ENCODE measurements at places on chromosomes 5 and 9.

DNA sequence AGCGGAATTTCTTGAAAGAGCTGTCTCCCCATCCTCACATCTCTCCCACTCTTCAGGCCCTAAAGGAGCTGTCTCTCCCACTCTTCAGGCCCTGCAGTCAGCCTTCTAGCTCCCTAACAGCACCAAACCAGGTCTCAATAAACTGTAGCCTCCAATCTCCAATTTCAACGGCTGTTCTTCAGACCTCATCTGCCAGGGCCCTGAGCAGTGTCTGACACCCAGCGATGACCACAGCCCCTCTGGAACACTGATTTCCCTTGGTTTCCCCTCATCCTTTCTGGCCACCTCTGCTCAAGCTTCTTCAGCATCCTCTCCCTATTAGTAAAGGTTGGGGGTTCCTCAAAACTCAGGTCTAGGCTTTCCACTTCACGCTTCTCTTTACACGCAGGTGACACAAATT, 1.6 kb upstream of the P4HA2 start:
- DNase-seq: no peak

- no peak for DNase-seq
Observed at GRCh38 chr5:127950707-127951391, 132.7 kb upstream of the SLC12A2 start.

DNA sequence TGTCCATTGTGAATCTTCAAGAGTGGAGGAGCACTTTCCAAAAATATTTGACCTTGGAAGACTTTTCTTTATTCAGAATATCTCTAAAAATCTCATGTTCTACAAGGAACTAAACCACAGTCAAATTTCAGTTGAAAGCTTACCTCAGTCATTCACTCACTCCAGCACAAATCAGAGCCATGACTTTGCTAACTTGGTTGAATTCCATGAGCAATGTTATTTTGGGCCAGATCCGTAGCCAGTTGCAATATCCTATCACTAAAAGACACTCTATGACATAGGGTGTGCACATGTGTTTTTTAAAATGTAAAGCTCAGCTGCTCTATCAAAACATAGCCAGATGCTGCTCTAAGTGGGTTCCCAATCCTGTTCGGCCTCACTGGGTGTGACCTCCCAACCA, 156.1 kb upstream of the ANKRD55 start:
- DNase-seq: no peak

- DNase-seq: no peak
Observed at GRCh38 chr5:31845361-31845760, 206.4 kb downstream of the PDZD2 start.
